ENCODE measurements at places on chromosomes 7 and 10.

- DNase-seq, result peak; percentile 75
These were observed 121.2 kb downstream of the EMX2 start for GRCh38 chr10:117663750-117664149.

DNA sequence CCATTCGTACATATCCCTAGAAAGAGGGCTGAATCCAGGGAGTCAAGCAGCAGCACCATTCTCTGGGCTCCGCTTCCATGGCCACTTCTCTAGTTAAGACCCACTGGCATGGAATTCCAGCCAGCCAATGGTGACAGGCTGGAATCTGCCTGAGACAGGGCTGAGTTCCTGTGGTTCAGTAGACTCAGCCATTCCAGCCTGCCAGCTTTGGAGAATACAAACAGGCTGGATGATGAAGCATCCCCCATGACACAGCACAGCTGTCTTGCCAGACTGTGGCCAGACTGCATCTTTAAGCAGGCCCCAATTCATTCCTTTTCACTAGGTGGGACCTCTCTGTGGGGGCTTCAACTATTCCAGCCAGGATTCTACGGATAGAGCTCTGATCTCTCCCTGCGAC lies 329.6 kb downstream of the XPNPEP1 start:
- no peak for DNase-seq

GRCh38 chr10:3468919-3469638 lies 296.5 kb upstream of the PITRM1 start:
- DNase-seq, result peak; percentile 60

DNA sequence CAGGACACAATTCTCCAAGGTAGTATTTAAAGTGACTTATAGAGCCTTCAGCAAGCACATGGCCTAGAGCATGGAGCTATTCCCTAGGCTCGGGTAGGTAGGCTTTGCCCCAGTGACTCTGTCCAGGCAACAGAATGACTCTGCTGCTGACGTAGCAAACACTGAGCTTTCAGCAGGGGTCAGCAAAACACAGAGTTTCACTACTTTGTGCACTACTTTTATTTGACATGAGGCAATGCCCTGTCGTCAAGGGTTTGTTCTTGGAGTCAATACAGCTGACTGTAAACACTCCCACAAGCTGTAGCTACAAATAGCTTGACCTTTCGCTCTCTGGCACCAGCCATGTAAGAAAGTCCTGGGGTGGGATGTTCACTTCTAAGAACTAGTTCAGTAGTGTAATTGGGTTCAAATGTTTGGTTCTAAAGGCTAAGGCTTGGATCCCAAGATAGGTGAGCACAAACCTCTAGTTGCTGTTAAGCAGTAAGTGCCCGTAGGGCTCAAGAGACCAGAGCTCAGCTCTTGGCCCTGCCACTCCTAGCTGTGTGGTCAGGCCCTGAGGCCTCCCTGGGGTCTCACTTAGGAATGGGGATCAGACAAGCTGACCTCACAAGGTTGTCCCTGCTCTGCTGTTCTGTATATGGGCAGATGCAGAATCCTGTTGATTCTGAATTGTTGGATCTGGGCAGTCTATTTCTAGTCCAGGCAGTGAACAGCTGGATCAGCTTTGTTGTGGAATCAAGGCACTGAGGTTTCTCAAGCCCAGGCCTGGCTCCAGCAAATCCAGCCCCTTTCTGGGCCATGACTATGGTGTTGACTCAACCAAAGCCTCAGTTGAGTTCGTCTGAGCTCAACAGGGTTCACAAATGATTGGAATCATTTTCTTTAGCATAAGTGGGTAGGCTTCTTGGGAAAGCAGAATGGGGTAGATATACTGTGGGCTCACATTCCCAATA lies 10.7 kb downstream of the NODAL start:
- DNase-seq, result no peak

DNA sequence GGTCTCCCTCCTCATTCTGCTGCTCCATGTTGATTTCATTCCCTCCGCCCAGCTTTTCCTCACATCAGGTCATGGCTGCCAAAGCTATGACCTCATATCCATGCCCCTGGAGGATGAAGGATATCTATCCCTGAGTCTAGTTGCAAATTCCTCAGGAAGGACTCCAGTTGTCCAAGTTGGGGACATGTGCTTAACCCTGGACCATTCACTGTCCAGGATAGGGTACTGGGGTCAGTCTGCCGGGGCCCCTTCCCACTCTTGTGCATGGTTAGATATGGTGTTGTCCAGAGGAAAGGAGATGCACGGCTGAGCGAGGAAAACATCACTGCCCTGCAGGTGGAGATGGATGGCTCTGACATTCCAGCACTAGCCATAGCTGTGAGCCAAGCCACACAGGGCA lies 51.9 kb upstream of the COMTD1 start:
- no peak for DNase-seq

GRCh38 chr7:70474639-70475234 lies 657.2 kb upstream of the GALNT17 start:
- DNase-seq, result no peak

- DNase-seq, result no peak
These were observed 247.0 kb upstream of the FERD3L start for GRCh38 chr7:19392246-19392645.

DNA sequence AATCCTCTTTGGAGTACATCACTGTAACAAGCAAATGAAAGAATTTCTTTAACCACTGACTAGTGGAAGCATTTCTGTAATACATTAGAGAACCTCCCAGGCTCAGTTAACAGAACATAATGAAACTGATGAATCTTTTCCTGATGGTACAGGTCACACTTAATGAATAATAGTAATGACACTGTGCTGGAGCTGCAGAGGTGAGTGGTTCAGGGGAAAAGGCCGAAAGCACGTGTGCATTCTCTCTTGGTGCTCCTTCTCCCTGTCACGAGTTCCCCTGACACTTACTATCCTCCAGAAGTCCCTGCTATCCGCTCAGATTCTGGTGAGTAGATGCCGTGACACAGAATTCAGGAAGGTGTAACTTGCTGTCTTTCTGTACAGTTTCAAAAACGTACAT lies 8.0 kb downstream of the HIPK2 start:
- DNase-seq, result no peak

- no peak for DNase-seq
These were observed 537.7 kb downstream of the GRM8 start for GRCh38 chr7:126715076-126715475.

DNA sequence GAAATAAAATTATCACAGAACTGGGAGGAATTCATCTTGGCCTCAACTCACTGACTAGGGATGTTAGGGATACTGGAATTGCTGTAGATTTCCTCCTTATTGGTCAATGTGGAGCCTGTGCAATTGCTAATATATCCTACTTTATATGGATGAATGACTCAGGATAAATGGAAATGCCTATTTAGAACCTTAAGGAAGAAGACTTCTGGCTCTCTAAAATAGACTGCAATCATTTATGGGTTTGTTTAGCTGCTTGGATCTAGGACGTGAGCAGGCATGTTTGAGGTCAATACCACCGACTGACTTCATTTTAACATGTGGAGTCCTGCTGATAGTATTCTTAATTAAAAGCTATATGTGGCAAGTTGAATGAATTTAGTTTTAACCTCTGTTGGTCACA lies 1040.1 kb upstream of the LRRN3 start:
- no peak for DNase-seq

GRCh38 chr10:122374859-122375678 lies 561 bp downstream of the PLEKHA1 start:
- DNase-seq, result peak; percentile 82
